ENCODE measurements at places on chromosomes 4 and X.

DNA sequence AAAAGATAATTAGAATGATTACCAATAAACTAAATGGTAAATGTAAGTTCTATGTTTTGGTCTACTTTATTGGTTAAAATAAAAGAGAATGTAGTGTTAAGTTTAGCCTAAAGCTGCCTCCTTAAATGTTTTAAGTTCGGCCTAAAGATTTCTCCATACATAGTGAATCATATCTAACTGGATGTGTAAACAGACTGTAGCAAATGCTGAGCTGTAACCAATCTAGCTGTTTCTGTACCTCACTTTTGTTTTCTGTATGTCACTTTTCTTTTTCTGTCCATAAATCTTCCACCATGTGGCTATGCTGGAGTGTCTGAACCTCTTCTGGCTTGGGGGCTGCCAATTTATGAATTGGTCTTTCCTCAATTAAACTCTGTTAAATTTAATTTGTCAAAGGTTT lies 121.2 kb downstream of the TBCK start:
- no peak for DNase-seq

DNA sequence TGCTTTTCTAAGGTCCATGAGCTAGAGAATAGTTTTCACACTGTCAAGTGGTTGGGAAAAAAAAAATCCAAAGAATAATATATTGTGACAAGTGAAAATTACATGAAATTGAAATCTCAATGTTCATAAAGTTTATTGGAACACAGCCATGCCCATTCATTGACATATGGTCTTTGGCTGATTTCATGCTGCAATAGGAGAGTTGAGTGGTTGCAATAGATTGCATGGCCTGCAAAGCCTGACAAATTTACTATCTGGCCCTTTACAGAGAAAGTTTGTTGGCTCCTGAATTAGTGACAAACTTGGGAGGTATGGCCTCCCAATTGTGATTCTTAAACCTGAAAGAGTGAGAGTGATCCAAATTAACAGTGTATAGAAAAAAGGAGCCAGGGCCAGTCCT lies 115.5 kb upstream of the FAM9C start:
- DNase-seq, result no peak

GRCh38 chr4:152927737-152928136 lies 8.4 kb upstream of the FHDC1 start:
- no peak for DNase-seq

DNA sequence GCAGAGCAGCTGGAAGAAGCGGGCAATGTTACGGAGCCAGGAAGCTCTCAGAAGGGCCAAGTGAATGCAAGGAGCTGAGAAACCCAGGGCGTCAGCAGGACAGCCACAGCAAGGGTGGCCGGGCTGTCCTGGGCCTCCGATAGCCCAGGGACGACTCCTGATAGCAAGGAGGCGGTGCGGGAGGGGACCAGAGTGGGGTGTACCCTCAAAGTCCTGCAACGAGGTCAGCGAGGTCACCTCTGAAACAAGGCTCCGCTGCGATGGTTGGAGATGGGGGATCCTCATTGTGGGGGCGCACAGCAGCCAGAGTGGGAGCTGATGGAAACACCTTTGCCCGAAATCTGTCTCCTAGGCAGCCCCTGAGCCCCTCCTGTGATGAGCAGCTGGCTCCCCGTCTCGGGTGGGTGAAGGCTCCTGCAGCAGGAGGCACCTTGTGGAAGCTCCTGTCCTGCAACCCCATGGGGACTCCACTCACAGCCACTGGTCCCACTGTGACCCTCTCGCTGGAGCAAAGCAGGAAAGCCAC lies 4.3 kb upstream of the CCNQ start:
- DNase-seq, result no peak

GRCh38 chr4:68896749-68897148 lies 54.9 kb downstream of the UGT2A3 start:
- no peak for DNase-seq

- DNase-seq, result no peak
These were observed 207.3 kb downstream of the FBXW7 start for GRCh38 chr4:152328582-152328981.

DNA sequence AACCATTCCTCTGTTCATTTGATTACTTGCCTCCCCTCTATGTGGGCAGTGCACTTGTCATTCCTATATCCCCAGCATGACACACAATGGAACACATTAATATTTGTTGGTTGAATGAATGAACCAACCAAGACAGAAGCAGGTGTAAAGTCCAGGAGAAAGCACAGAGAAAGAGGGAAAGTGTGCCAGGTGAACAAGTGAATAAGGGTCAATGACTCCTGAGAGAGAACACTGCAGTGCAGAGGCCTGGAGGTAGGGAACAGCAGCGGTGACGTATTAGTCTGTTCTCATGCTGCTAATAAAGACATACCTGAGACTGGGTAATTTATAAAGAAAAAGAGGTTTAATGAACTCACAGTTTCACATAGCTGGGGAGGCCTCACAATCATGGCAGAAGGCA lies 53.1 kb downstream of the USP46 start:
- no peak for DNase-seq

DNA sequence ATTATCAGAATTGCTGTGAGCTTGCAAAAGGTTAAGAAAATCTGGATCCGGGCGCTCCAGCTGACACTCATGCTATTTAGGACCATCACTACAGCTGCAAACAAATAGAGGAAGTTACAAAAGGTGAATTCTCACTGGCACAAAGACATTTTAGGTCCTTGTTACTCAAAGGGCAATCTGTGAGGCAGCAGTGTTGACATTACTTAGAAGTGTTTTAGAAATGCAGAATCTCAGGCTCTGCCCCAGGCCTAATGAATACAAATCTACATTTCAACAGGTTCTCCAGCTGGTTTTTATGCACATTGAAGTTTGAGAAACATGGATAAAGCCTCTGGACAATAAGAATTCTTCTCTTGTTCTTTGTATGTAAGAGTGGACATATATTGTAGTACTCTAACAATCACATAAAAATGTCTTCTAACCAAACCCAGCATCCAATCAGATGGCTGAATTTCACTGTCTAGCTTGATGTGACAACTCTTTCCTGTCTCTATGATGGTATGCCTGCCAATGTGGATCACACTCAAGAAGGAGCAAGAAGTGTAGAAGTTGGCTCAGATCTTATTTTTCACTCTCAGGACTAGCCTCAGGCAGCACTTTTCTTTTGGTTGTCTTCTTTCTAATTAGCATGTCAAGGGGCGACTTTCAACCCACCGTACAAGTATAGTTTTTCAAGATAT lies 18.8 kb downstream of the SLC7A11 start:
- no peak for DNase-seq

- DNase-seq, result no peak
These were observed 372.7 kb downstream of the INPP4B start for GRCh38 chr4:142473218-142473959.

All from HCEC 1CT (cell line).